GM06990 (cell line): ENCODE measurements at places on chromosomes 11 and 22.

DNA sequence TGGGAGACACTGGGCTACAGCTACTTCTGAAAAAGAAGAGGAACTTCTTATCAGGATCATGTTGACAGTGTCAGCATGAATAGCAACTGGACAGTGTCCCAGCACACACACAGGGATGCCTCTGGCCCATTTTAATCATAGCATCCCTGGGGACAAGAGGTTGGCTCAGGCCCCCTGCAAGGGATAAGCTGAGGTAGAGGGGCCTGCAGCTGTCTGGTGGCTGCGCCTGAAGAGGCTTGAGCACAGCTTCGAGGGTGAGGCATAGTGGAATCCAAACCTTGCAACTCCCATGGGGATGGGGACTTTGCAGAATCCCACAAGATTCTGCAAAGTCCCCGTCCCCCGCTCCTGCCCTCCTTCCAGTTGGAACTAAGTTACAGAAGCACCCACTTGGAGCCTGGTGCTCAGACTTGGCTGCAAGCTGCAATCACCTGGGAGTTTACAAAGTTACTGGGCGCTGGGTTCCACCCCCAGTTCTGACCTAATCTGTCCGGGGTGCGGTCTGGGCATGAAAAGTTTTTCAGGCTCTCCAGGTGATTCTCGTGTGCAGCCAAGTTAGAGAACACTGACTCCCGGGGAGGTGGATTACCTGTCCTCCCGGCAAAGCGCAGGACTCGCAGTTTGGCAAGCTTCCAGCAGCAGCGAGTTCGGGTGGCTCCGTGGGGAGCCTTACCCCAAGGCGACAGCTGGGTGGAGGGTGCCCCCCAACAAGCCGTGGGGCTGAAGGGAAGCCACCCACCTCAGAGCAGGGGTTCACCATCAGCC, 16.0 kb upstream of the LINC01488 start:
- no peak for DNase-seq

DNA sequence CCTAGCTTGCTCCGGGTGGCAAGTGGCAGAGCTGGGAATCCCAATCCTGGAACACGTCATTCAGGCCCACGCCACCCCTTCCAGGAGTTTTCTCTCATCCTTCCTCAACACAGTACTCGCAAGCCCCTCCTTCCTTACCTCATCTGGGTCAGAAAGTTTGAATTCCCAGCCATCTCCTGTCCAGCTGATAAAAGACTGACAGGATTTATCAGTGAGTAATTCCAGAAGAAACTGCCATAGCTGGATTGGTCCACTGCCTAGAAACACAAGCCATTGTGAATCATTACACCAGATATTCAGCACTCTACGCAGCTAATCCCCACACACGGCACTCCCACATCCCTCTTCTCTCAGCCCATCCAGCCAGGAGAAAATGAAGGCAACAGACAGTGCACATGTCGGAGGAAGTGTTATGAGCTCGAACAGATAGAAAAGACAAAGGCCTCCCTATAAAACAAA, 124.0 kb downstream of the ETS1 start:
- DNase-seq, result no peak

- no peak for DNase-seq
Measured at GRCh38 chr11:93477684-93478234, 65.4 kb downstream of the SMCO4 start.

DNA sequence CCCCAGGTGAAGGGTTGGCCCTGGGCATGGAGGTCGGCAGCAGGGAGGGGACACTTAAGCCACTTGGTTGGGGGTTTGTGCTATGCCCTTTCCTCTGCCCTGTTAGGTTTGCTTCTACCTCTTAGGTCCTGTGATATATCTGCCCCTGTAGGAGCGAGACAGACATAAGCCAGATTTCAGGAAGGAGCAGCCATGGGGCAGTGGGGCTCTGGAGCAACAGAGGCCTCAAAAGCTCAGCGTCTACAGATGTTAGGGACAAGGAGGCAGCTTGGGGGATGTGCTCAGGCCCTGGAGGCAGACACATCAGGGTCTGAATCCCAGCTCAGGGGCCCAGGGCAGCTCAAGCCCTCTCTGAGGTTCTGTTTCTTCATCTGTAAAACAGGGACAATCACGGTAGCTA, 27.2 kb upstream of the KCNQ1OT1 start:
- DNase-seq, result no peak

GRCh38 chr11:64631675-64632074, 40.7 kb downstream of the SLC22A12 start:
- DNase-seq, result no peak

- DNase-seq, result no peak
Measured at GRCh38 chr11:126456783-126457542, 101.5 kb downstream of the ST3GAL4 start.

- no peak for DNase-seq
Measured at GRCh38 chr11:40130427-40130826, 1329.0 kb downstream of the LRRC4C start.

- DNase-seq, result no peak
Measured at GRCh38 chr11:115067471-115067870, 389.1 kb downstream of the NXPE2 start.

- DNase-seq, result no peak
Measured at GRCh38 chr22:40334060-40334459, 12.2 kb upstream of the ADSL start.

GRCh38 chr22:37276776-37277175, 5.5 kb upstream of the CYTH4 start:
- no peak for DNase-seq

GRCh38 chr11:34788642-34789041, 127.5 kb downstream of the APIP start:
- DNase-seq, result no peak

DNA sequence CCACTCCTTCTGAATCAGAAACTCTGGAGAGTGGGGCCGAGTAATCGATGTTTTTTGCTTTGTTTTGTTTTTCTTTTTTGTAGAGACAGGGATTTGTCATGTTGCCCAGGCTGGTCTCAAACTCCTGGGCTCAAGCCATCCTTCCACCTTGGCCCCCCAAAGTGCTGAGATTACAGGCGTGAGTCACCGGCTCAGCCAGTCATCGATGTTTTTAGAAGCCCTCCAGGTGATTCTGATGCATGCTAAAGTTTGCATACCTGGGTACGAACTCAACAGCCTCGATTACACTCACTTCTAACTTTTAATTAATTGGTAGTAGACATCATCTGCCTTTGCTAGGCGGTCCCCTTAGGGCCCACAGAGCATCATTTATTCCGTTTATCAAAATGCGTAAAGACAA, 50.3 kb downstream of the C11orf71 start:
- DNase-seq, result no peak

DNA sequence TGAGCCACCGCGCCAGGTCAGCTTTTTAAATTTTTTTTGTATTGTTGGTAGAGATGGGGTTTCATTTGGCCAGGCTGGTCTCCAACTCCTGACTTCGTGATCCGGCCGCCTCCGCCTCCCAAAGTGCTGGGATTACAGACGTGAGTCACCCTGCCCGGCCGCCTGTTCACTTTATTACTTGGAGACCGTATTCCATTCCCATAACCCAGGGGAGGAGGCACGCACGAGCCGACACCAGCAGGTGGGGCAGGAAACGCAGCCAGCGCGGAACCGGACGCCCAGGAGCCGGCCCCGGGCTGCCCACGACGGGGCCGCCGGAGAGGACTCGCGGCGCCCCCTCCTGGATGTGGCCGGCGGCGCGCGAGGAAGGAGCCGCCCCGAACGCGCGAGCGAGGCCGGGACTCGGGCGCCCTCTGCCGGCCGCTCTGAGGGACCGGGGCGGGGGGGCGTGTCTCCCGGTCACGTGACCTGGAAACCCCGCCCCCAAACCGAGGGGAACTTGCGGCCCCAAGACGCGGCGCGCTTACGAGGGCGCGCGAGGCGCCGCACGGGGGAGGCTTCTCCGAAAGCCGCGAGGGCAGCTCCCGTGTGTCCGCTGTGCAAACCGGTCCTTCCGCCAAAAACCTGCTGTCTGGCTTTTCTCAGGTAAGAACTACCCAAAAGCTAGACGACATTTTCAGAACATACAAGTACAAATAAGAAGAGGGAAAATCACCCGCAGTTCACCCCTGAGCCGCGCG, 11.6 kb upstream of the RNH1 start:
- peak; percentile 91 for DNase-seq

DNA sequence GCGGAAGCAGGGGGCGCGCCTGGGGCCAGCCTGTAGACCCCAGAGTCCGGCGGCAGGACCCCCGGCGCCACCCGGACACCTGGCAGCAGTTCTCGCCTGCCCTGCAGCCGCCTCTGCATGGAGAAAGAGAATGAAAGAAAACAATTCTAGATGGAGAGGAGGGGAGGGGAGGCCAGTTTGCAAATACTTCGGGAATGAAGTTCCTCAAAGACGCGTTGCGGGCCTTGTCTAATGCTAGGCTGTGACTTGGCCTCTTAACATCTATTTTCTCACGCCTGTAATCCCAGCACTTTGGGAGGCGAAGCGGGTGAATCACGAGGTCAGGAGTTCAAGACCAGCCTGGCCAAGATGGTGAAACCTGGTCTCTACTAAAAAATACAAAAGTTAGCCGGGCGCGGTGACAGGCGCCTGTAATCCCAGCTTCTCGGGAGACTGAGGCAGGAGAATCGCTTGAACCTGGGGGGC, 2.1 kb upstream of the BARX2 start:
- no peak for DNase-seq

GRCh38 chr11:33451364-33451763, 194.2 kb downstream of the HIPK3 start:
- no peak for DNase-seq

GRCh38 chr11:100240025-100240539, 447.0 kb upstream of the ARHGAP42 start:
- no peak for DNase-seq

DNA sequence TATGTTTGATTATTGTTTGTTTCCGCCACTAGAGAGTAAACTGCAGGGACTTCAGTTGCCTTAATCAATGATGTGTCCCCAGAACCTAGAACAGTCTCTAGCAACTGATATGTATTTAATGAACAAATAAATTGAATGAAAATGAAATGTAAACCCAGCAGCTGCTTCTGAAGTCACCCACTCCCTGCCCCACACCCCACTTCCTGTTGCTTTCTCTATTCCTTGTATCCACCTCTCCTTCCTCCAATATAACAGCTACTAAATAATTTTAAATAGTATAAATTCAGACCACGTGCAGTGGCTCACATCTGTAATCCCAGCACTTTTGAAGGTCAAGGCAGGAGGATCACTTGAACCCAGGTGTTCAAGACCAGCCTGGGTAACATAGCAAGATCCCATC, 15.8 kb downstream of the MYH9 start:
- DNase-seq, result no peak

DNA sequence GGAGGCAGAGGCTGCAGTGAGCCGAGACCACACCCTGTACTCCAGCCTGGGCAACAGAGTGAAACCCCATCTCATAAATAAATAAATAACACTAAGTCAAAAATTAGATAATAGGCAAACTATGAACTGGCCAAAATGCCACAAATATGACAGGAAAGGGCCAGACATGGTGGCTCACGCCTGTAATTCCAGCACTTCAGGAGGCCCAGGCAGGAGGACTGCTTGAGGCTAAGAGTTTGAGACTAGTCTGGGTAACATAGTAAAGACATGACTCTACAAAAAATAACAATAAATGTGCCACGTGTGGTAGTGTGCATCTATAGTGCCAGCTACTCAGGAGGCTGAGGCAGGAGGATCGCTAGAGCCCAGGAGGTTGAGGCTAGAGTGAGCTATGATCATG, 19.9 kb downstream of the SEC14L6 start:
- DNase-seq, result no peak

DNA sequence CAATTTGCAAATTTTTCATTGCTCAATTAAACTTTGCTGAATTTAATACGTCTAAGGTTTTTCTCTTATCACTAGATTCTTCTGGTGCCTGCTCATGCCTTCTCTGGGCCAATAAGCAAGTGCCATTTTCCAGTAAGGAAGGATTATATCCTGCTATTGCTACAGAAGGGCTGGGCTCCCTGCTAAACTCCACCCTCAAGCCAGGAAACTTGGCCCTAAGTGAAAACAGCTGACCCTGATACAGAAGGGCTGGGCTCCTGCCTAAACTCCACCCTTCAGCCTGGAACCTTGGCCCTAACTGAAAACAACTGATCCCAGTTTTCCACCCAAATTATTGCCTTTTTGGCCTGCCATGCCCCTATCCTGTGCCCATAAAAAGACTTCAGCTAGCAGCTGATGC, 385.3 kb downstream of the DYNC2H1 start:
- no peak for DNase-seq

DNA sequence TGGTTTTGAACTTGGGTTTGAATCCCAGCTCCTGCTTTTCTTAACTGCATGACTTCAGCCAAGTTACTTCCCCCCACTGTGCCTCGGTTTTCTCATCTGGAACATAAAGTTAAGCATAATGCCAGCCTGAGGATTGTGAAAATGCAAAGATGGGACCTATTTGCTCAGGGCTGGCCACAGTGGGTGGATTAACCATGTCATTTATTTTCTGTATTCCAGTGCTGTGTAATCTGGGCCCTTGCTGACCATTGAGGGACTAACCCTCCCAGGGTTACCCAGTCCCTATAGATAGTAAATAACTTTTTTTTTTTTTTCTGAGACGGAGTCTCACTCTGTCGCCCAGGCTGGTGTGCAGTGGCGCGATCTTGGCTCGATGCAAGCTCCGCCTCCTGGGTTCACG, 1.5 kb upstream of the VPREB3 start:
- DNase-seq, result no peak

GRCh38 chr11:79671401-79671800, 230.6 kb upstream of the TENM4 start:
- no peak for DNase-seq

GRCh38 chr11:8283100-8283464, 19.4 kb upstream of the LMO1 start:
- no peak for DNase-seq
